Stimulated activated CD4-positive, alpha-beta T cell treated with anti-CD3 and anti-CD28 coated beads, Interleukin-15, amount 100 ng/mL, for 1 hour (primary cell): ENCODE measurements at places on chromosomes 6 and 20.
A peak's percentile ranks its signal among the peaks of the same experiment; 100 is the strongest.

GRCh38 chr6:70215460-70216108 lies 87.3 kb downstream of the COL9A1 start:
- no peak for DNase-seq

DNA sequence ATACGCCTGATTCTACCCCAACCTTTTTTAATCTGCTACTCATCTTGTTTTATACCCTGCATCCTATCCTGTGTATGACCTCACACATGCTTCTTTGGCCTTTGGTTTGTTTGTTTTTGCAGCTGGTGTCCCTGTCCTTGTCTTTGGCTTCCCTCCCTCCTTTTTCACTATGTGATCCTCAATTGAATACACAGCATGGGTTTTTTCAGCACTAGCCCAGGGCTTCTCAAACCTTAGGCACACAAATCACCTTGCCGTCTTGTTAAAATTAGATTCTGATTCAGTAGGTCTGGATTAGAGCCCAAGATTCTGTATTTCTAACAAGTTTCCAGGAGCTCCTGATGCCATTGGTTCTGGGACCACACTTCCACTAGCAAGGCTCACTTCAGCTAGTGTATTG lies 321.5 kb upstream of the MAN1A1 start:
- DNase-seq: no peak

GRCh38 chr6:84808491-84809061 lies 44.2 kb upstream of the TBX18 start:
- no peak for DNase-seq

GRCh38 chr6:53095716-53096115 lies 30.5 kb downstream of the FBXO9 start:
- no peak for DNase-seq

- no peak for DNase-seq
Measured at GRCh38 chr6:15076565-15076964, 169.3 kb upstream of the JARID2 start.

DNA sequence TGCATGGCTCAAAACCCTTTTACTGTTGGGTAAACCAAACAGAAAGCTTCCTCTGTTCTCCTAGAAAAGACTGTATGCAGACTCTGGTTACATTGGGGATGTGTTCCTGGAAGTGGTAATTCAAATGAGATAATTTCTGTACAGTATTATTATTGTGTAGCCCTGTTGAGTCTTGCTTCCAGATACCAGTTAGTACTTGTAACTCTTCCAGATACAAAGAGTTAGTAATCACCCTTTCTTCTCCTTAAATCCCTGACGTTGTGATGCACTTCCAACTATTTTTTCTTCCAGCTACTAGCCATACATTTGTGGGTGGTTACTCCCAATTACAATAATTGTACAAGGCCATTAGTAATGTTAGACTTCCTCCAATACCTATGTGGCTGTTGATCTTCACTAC lies 42.3 kb upstream of the GRIK2 start:
- no peak for DNase-seq

GRCh38 chr6:43262000-43262779 lies 18.9 kb downstream of the TTBK1 start:
- no peak for DNase-seq

- no peak for DNase-seq
Measured at GRCh38 chr6:131451321-131452144, 121.5 kb upstream of the ARG1 start.

- DNase-seq: no peak
Measured at GRCh38 chr6:149259753-149260152, 57.8 kb upstream of the TAB2 start.

GRCh38 chr6:41451039-41451438 lies 95.1 kb upstream of the FOXP4 start:
- no peak for DNase-seq

- DNase-seq: no peak
Measured at GRCh38 chr6:143684486-143684885, 6.7 kb downstream of the PHACTR2 start.

GRCh38 chr6:111242452-111242851 lies 155.1 kb downstream of the SLC16A10 start:
- DNase-seq: no peak

- no peak for DNase-seq
Measured at GRCh38 chr6:73747289-73747688, 51.3 kb downstream of the CD109 start.

DNA sequence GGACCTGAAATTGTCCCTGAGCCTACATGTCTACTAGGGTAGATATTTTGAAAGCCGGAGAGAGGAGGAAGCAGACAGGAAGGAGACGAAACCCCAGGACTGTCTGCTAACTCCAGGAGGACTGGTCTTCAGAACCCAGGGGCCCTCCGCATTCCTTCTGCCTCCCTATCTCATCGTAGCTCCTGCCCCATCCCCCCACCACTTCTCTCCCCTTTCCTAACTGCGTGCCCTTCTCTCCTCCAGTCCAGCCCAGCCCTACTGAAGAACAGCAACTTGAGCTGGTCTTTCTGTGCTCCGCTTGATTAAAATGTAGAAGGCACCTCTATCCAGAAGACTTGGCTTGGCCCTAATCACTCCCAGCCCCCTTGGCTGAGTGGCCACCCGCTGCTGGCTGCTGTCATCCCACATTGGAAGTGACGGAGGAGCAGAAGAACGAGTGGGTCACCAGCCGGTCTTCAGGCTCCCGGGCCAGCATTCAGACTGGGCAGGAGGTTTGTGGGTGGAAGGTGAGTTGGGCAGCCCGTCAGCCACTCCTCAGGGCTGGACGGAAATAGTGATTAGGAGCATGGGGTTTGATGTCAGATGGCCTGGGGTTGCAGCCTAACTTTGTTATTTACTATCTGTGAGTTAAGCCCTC lies 28.8 kb upstream of the ANGPT4 start:
- DNase-seq: no peak

DNA sequence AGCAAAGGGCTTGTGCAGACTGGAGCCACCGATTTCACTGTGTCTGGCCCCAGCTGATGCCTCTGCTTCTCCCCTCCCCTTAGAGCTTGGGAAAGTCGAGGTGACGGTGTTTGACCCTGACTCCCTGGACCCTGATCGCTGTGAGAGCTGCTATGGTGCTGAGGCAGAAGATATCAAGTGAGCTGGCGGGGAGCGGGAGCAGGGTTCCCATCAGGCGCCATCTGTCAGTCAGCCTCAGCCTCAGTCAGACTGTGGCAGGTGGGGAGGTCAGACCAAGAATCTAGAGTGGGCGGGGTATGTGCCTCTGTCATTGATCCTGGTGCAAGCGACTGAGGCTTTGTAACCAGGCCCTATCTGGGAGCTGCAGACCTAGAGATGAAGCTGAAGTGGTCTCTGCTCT lies 5.5 kb downstream of the ERGIC3 start:
- DNase-seq: no peak

DNA sequence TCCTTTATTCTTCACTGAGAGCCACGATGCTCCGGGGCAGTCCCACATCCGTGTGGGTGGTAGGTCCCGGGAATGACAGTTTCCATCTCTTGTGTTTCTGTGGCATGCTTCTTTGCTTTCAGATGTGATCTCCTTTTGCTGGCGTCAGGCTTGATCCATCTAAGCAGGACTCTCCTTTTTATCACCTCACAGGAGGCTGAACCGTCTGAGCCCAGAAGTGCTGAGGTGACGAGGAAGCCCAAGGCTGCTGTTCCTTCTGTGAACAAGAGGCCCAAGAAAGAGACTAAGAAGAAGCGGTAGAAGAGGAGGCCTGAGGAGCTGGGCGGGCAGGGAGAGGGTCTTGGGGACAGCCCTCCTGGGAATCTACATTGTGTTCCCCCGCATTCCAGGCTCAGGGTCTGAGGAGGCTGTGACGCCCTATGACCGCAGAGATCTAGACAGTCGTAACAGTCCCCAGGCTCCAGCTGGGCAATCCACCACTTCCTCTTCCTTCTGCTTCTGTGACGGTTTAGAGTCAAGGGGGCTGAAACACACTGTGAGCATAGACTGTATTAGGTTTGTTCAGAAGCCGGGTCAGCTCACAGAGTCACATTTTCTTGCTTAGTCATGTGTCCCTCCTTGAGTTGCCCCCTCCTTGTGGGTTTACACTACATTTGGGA lies 26.8 kb downstream of the MANBAL start:
- DNase-seq: no peak

- no peak for DNase-seq
Measured at GRCh38 chr6:65059568-65059967, 647.5 kb downstream of the EYS start.

DNA sequence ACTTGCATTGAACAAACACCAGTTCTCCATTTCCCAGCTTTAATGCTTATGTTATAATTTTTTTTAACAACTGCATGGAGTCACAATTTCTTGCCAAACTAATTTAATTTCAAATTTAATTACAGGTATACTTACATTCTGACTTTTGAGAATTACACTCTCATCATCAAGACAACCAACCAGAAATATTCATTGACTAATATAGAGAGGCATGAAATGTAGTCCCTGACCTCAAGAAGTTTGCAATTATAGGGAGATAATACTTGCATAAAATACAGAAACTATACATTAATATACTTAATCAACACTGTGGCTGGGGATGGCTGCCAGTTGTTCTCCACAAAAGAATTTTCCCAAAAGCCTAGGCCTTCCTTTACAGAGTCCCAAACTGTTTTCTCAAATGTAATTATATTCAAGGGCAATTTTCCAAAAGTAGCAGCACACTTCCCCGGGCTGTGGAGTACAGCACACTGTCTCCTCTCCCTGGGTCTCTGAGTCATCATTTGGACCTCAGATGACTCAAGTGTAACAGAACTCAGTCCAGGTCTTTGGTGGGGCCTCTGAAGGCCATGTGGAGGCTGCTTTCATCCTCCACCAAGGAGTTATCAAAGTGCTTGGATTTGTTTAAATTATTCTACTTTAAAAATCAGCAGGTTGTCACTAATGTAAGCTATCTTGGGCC lies 114.1 kb downstream of the KIF16B start:
- DNase-seq: no peak

- DNase-seq: no peak
Measured at GRCh38 chr6:25399885-25400284, 120.7 kb downstream of the CARMIL1 start.

- no peak for DNase-seq
Measured at GRCh38 chr6:42355416-42355815, 96.3 kb downstream of the TRERF1 start.

- DNase-seq: no peak
Measured at GRCh38 chr20:6576726-6577125, 190.8 kb upstream of the BMP2 start.

DNA sequence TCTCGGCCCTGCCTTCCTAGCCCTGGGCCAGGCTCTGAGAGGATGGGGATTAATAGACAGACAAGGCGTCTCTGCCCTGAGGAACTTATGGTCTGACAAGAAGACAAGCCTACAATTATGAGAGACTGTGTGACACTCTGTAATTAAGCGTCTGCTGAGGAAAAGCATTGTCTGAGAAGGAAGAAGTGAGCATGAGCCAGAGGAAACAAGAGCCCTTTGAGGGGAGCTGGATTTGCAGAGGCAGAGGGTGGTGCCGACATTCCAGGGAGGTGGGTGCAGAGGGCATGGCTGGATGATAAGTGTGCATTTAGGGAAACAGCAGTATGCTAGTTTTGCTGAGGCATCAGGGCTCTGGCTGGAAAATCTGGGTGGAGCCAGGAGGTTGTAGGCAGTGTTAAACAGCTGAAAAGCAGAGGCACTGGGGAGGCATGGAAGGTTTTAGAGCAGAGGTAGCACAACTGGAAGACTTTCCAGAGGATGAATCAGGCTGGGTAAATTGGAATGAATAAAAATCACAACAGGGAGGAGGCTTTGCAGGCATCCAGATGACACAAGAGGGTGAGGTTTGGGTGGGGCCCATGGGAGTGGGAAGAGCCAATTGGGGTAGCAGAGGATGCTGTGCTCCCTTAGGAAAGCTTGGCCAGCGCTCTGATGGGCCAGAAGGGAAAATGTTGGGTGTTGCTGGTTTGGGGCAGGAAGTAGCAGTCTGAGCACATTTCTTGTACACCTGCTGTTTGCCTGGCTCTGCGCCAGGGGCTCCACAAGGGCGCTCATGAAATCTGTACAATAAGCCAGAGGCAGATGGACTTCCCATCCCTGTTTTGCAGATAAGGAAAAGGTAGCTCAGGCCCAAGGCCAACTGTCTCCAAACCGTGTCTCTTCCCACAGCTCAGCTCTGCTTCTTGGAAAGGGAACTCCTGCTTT lies 74.0 kb upstream of the MYL9 start:
- no peak for DNase-seq

DNA sequence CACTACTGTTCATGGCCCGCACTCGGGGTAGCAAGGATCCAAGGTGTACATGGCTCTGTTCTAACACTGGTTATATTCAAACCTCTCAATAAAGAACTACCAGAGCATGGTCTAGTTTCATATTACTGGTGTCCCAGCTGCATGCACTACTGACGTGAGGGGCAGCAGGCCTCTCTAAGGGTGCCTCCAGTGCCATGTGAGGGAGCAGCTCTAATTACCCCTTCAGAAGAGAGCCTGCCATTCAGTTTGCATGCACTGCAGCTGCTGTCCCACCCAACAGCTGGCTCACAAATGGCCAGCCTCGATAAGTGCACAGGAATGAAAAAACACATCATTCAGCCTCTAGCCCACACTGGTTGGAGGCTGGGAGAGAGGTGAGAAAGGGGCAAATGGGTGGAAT lies 85.2 kb downstream of the SMLR1 start:
- no peak for DNase-seq

DNA sequence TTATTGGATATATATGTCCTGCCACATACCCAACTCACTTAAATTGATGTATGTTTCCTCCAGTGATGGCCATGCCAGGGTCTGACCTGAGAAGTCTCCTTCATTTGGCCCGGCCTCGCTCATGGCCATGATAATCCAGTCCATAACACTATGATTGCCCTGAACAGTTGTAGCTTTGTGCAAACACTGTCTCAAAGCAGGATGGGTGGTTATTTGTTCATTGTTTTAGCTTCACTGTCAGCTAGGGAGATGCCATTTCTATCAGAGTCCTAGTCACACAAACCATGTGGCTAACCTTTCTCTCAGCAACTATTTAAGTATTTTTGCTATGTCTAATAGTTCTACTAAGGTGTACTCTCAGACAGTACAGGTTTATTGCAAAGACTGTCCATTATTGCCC lies 47.6 kb upstream of the ZNF337 start:
- no peak for DNase-seq

GRCh38 chr6:15879371-15880261 lies 216.8 kb upstream of the DTNBP1 start:
- peak; percentile 5 for DNase-seq

- no peak for DNase-seq
Measured at GRCh38 chr6:5095236-5095635, 10.1 kb downstream of the PPP1R3G start.

GRCh38 chr6:37525460-37526357 lies 26.0 kb upstream of the CCDC167 start:
- no peak for DNase-seq

DNA sequence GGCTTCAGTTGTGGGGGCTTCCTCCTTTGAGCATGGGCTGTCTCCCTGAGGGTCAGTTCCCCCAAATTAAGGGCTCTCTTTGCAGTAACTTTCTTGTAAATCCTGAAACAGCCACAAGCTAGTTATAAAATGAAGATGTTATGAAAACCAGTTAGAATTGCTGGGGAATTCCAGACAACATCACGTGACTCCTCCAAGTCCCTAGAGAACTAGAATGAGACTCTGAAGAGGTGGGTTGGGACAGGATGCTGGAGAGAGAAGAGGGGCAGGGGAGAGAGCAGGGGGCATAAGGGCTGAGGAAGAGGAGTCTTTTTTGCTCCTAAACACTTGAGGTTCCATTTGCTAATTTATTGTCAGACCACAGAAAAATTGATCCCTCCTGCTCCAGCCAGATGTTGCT lies 380.3 kb downstream of the DHX35 start:
- DNase-seq: no peak
